ENCODE measurements at places on chromosomes 3 and 15. TPM values are rescaled to one million over a fixed set of nuclear protein-coding genes. Genes with fewer than 3 reads are reported as not detected.

DNA sequence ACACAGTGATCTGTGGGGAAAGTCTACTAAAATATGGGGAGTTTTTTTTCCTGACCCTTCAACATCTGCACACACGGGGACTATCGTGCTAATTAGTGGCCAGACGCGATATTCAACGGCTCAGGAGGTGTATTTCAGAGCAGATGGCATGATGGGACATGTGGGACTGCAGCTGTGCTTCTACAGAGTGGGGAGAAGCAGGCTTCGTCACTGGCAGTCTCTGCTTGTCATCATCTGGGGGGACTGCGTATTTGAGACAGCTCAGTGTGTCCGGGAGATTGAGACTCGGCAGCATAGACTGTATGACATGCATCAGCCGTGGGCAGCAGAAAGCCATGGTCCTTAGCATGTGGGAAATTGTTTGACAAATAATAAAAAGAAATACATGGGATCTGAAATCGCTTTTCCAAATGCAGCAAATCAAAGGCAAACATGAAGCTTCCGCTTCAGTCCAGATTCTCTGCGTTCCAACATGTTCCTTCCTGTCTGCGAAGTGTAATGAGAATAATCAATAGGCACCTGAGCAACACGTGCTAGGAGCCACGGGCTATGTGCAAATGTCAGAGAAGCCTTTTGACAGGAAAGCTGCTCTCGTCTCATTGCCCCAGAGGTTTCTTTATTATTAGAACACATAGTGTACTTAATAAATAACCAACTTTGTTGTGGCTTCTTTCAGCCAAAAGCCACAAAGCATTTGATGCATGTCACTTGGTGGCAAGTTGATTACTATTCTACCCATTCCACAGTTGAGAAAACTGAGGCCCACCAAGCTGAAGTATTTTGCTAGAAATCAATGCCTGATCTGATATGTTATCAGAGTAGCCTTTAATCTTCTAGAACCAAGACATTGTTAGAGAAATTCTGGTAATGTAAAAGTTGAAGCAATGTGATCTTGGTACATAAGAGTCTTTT, 276.3 kb downstream of the RYR3 start:
- no peak for DNase-seq

DNA sequence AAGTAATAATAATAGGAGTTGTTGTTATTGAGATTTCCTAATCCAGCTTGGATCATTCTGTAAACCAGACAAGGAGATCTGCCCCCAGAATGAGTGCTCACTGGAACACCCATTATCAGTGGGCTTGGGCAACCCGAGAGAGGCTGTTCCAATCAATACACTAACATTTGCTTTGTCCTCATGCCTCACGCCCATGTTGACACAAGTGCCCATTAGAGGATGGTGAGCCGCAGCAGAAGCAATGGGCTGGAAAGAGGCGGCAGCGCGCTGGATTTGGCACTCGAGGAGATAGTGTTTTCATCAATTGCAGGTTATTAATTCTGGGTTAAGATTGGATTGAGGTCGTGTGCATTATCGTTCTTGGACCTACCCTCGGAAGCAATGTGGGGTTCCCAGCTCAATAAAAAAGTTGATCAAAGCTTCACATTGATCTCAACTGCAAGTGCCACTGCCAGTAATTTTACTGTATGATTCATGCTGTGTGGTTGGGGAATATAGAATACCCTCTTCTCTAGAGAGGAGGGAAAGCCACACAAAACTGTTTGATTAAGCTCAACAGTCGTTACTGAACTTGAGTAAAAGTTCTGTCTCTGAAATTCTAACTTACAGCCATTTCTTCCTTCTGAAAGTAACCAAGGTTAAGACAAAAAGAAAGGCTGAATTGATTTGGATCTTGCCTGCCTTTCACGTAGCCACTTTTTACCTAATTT, 15.7 kb downstream of the LYZL4 start:
- DNase-seq: no peak

DNA sequence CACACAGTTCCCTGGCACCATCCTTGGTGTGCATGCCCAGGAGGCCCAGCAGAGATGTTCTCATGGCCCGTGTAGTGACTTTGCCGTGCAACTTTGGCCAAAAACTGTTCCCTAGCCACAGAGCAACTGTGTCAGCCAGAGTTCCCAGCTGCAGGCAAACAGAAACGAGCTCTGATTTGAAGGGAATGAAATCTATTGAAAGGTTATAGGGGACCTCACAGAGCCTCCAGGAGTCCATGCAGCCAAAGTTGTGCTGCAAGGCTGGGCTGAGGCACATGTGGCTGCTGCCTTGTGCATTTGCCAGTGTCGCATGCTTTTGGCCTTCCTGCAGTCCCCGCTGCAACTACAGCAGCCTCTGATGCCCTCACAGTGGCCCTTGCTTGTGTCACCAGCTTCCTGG, 70.5 kb downstream of the PLXNA1 start:
- DNase-seq: no peak

DNA sequence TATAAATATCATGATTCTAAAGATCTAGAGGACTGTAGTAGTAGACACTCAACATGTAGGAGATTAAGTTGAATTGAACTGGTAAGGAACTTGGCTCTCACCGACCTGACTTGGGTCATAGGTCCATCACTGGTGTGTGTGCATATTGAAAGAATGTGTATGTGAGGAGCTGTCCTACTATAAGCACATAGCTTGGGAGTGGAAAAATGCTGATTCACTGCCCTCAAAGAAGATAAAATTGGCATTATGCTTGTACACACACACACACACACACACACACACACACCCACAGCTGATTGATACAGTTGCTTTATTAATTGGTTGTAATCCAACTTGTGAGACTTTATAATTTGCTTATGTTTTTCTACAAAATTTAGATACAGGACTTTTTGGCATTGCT, 411.0 kb upstream of the NR2F2 start:
- no peak for DNase-seq

- no peak for DNase-seq
Observed at GRCh38 chr3:140176526-140176925, 241.5 kb downstream of the CLSTN2 start.

GRCh38 chr3:56825567-56826438, 24.1 kb upstream of the ARHGEF3 start:
- peak; percentile 54 for DNase-seq

DNA sequence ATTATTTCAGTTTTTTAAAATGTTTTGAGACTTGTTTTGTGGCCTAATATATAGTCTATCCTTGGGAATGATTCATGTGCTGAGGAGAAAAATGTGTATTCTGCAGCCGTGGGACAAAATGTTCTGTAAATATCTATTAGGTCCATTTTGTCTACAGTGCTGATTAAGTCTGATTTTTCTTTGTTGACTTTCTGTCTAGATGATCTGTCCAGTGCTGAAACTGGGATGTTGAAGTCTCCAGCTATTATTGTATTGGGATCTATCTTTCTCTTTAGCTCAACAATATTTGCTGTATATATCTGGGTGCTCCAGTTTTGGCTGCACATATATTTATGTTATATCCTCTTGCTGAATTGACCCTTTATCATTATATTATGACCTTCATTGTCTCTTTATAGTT, 85.2 kb downstream of the UBE2E2 start:
- no peak for DNase-seq

DNA sequence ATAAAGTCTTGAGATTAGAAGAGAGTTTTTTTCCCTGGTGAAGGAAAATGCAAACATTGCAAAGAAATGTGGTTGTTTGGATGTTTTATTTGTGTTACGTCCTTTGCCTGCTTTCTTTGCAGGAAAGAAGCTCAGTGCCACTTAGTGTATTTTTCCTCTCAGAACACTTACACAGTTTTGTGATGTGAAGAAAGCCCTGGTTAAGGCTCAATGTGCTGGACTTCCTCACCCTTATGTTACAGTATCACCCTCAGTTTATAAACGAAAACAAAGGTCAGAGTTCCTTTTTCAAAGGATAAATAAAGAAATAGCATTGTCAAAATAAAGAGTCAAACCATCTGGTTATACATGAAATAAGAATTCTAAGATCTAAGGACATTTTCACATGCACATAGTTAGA, 45.9 kb downstream of the RNF13 start:
- DNase-seq: no peak

SAMD7 gene
- total RNA-seq: 0.96 TPM

- DNase-seq: peak; percentile 39
Observed at GRCh38 chr15:98904544-98904943, 103.0 kb downstream of the PGPEP1L start.

- no peak for DNase-seq
Observed at GRCh38 chr3:184610245-184610871, 48.8 kb downstream of the EPHB3 start.

- DNase-seq: no peak
Observed at GRCh38 chr15:71344316-71344715, 229.0 kb downstream of the THSD4 start.

DNA sequence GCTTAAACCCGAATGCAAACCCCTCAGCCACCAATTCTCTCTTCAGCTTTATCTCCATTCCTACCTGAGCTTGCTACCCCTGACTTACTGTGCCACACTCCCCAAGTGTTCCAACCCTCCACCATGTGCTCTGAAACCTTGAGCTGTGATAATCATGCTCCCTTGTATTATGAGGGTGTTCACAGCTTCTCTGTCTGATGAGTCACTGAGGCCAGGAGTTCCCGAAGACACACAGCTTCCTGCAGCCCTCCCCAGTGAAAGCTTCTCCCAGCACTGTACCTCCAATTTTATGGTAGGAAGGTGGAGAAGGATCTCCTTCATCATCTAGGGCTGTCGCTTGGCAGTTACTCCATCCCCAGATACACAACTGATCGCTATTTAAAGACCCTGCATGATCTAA, 24.9 kb downstream of the STAC start:
- no peak for DNase-seq

- DNase-seq: no peak
Observed at GRCh38 chr15:85834651-85835050, 39.9 kb upstream of the KLHL25 start.

- no peak for DNase-seq
Observed at GRCh38 chr3:146777941-146778340, 172.8 kb upstream of the PLSCR5 start.

DNA sequence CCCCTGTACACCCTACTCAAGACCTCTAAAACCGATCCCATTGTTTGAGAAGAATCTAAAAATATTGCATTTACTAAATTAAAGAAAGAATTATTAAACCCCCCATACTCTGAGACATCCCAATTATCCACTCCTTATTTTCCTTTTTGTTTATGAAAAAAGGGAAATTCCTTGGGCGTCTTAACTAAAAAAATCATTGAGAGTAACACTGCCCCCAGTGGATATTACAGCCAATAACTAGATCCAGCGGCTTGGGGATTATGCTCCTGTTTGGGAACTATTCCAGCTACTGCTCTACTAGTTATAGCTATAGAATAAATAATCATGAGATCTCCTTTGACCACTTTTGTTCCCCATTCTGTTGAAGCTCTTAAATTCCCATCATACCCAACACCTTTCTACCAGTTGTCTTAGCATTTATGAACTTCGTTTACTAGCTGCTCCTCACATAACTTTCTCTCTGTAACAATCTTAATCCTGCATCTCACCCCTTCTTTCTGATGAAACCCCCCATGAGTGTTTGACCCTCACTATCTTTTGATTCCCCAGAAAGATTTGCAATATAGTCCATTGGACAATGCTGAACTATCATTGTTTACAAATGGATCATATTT, 12.7 kb upstream of the CFAP91 start:
- DNase-seq: peak; percentile 16

GRCh38 chr3:29870136-29870535, 589.3 kb downstream of the RBMS3 start:
- DNase-seq: no peak

DNA sequence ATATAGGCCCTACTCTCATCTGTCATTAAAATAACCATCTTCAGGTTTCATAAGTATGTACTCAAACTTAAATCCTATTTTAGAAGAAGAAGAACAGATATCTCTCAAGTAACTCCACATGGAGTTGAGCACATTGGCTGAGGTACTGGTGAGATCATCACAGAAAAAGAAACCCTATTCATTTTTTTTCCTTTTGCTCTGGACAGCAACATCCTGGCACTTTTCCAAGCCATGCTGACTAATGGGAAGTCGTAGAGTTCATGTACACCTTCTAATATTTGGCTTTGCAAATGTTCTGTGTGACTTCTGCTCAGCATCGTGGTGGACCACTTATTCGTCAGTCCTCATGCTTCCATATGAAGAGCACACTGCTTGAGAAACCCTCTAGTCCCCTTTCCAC, 336.0 kb upstream of the KCNH8 start:
- no peak for DNase-seq

DNA sequence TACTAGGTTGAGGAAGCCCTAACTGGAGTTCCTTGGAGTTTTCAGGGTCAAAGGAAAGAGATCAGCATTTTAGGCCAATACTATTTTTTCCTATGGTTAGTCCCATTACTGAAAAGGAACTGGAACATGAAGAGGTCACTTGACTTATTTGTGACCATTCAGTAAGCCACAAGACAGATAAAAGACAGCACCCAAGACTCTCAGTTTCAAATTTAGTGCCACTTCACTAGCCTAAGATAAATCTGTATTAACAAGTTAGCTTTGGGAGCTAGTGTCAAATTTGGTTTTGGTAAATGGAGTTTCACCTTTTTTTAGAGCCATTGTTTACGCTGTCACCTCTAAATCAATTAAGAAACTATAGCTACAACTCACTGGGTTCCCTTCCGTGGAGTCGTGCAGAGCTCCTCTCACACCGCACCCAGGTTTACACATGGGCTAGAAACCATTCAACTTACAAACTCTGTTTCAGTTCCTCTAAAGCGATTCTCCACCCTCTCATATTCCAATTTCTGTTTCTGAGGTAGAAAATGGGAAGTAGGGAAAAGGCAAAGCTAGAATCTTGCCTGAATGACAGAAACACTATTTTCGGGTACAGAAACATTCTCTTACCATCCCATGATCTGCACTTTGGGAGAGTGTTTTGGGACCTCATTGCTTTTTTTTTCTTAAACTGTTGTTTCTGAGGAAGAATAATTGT, 14.4 kb downstream of the CCDC32 start:
- peak; percentile 64 for DNase-seq

GOLGA6D gene
- total RNA-seq: not detected

DNA sequence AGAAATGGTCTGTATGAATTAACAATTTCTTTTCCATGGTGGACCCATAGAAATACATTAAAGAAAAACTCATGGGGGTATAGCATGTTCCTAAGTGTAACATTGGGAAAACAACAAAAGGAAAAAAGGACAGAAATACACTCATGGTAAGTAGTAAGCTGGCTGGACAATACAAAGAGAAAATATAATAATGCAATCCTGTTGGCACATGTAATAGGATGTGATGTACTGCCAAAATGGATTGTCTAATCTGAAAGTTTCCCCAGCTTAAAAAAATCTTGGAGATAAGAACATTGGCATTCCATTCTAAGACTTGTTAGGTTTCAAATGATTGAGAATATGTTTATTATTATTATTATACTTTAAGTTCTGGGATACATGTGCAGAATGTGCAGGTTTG, 128.1 kb downstream of the MBNL1 start:
- no peak for DNase-seq

GRCh38 chr15:100174159-100174903, 167.4 kb downstream of the ADAMTS17 start:
- DNase-seq: no peak

LRRC2 gene
- total RNA-seq: 1.9 TPM

- no peak for DNase-seq
Observed at GRCh38 chr3:23968463-23969184, 23.5 kb downstream of the NR1D2 start.
